NCI-H1092 treated with DMSO at 0.1 percent for 48 hours (cell line): ENCODE measurements at places on chromosomes 2 and 18.
A peak's percentile ranks its signal among the peaks of the same experiment; 100 is the strongest.

- no peak for DNase-seq
Observed at GRCh38 chr2:239138610-239139009, 262.2 kb downstream of the HDAC4 start.

DNA sequence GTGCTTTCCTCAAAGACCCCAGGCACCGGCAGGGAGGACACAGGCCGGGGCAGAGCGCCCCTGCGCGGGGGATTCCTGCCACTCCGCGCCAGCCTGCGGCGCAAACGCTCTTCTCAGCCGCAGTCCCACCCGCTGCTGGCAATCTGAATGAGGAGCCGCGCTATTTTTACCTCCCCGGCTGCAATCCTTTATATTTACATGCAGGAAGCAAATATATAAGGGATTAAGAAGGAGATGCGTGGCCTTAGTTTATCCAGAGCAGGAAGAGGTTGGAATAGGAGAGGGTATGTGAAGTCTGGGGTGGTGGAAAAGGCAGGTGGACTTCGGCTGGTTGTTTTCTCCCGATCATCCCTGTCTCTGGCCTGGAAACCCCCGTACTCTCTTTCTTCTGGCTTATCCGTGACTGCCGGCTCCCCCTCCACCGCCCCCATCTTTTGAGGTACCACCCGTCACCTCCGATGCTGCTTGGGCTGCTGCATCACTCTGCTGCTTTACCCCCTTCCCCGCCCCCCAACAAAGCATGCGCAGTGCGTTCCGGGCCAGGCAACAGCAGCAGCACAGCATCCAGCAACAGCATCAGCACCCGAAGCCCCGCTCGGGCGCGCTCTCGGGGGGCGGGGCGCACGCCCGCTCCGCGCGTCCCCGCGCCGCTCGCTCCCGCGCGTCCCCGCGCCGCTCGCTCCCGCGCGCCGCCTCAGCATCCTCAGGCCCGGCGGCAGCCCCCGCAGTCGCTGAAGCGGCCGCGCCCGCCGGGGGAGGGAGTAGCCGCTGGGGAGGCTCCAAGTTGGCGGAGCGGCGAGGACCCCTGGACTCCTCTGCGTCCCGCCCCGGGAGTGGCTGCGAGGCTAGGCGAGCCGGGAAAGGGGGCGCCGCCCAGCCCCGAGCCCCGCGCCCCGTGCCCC is at the start of gene ADAM23:
TSS of gene ADAM23 (plus strand) at position 700 of the 902 bp plus-strand sequence. CDS start 335 bp downstream, outside the sequence.
- DNase-seq: peak; percentile 61

DNA sequence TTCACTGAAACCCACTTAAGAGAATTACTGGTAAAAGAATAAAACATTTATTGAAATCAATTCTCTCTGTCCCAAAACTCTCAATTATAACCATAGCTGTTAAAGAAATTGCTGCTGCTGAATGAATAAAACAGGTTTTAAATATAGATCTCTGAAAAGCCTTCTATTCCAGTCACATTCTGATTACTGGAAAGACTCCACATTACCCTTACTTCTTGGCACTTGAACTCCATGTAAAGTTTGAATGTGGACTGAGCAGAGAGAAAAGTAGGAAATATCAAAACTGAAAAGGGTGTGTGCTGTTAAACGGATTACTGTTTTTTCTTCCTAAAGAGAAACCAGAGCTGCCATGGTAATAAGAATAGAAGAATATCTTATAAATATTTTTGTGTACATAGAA is 655.3 kb upstream of the SETBP1 start:
- DNase-seq: no peak

- DNase-seq: peak; percentile 27
Observed at GRCh38 chr2:237154082-237154638, 68.5 kb downstream of the COPS8 start.

DNA sequence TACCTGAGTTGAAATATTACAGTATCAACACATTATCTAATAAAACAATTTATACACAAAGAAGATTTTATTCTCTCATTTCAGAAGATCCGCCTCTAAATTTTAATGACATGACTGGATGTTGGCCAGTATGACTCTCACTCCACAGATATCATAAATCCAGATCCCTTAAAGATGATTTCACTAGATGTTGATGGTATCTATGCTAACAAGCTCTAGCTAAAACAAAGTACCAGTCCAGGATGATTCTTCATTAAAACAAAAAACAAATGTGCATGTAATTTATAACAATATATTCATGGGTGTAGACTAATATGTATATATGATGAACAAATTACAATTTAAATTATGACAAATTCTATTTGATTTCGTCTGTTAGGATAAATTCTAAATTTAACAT is 708.4 kb downstream of the SATB2 start:
- no peak for DNase-seq

DNA sequence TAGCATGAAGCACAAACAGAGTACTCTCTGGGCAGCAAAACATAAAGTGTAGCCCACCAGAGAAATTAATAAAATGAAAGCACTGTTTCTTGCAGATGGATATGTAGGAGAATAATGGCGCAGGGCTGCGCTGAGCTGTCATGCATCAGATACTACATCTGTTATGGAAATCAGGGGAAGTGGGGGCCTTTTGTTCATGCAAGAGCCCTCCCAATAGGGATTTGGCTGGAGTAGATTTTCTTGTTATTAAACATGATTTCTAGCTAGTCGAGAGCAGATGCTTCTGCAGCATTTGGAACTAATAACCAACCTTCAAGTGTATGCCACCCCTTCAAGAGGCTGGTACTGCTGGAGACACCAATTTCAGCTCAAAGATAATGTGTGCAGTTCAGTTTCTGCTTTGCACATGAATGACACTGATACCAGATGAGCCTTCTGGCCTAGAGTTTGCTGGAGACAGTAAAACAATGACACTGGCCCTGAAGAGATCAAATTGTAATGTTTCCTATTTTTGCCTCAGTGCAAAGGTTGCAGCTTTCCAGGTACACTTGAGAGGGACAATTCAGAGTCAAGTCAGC is 58.0 kb downstream of the RND3 start:
- DNase-seq: no peak

GRCh38 chr2:221204699-221205098 is 367.4 kb downstream of the EPHA4 start:
- DNase-seq: peak; percentile 56

DNA sequence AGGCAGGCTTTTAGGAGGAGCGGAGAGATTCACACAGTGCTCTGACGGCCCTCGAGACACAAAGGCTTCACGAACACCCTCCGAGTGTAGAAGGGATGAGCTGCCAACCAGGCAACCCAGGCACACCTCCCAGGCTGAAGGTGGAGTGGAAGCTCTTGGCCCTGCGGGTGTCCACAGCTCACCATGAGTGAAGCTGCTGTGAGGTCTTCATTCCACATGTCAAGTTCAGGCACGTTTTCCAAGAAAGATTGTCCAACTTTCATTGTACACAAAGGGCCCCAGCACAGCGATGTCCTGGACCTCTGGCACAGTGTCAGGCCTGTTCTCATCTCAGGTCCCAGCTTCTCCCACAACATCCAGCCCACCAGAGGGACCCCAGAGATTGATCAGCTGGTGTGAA is 13.4 kb downstream of the PARD6G start:
- no peak for DNase-seq

DNA sequence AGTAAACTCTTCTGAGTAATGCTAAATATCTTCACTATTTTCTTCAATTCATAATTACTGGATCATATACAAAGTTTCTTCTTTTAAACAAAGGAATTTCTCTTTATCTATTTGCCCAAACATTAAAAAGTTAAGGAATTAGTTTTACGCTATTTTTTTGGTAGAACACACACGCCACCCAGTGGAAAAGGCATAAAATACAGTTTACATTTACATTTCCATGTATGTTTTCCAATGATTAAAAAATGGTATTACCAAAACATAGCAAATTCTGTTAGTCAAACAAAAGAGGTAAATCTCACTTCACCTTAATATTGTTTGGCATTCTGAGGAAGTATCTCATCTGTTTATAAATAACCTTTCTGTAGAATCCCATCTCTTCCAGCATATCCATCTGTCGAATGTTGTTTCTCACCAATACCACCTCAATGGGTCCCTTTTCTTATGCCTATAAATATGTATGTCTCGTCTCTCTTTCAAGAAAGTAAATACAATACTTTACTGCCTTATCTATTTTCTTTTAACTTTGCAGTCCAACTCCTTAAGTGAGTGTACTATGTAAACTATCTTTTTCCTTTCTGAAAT is 7.2 kb downstream of the BOLL start:
- peak; percentile 17 for DNase-seq
